ENCODE measurements at places on chromosomes 3 and 15.

DNA sequence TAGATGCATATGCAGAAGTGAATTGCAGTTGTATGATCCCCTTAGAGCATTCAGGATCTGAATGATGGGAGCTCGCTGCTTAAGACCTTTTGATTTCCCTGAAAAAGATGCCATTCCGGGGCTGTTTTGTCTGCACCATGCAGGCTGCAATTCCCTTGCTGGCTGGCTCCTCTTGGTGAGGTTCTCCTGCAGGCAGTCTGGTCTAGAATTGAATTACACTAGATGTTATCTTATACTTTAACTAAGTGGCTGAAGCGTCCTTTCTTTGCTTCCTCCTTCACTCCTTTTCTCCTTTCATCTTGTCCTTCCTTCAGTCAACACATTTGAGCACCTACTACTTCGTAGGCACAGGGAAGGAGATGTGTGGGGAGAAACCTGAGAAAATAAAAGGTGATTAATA is 18.6 kb upstream of the MYZAP start:
- DNase-seq, result no peak

- DNase-seq, result no peak
Observed at GRCh38 chr3:66748175-66748876, 247.5 kb upstream of the LRIG1 start.

DNA sequence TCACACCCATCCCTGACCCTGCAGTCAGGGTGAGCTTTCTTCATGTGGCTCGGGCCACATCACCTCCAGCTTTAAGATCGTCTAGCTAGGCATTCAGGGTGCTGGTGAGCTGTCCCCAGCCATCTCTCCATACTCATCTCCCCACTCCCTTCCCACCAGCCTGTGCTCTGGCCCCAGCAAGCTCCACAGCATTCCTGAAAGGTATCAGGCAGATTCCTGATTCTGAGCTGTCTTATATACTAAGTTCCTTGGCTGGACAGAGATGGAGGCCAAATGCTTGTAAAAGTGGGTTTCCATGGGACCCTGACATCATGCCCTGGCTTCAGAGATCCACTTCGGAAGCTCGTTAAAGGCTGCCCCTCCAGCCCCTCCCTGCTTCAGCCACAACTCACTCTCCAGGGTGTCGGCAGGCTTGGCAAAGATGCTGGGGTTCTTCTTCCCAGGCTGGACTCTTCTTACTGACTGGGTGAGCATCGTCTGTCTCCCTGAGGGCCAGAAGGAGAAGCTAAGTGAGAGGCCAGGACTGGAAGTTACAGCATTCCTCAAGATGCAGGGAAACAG is 3.9 kb downstream of the CILP start:
- no peak for DNase-seq

DNA sequence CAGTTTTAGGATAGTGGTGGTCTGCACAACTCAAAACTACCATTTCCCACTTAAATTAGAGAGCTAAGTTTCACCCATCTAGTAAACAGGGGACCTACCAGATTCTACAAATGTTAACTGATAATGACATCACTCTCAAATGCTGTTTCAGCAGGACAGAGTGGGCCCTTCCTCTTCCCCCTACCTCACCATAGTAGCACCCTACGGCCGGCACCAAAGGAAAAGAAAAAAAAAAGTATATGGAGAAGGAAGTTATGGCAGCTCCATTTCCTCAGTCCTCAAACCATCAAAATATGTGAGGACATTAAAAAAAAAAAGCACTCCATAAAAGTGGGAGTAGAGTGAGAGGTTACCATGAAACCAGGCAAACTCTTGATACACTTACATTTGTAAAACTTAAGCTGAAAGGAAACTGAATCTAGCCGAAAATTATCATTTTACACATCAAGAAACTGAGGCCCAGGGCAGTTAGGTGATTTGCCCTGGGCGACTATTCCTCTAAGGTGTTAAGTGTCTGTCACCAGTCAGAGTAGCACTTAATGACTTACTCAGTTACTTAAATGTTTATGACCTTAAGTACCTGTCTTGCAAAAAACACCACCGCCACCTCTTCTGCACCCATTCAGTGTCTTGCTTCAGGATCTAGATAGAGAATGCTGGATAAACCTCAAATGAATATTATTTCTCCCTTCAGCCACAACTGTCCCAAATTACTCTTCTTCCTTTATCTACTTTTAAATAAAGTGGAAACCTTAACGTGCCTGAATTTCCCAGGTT is 2.7 kb downstream of the MSL2 start:
- no peak for DNase-seq

GRCh38 chr3:112114576-112115160 is 18.4 kb downstream of the GCSAM start:
- DNase-seq, result no peak

- DNase-seq, result no peak
Observed at GRCh38 chr3:42066516-42067181, 24.5 kb upstream of the TRAK1 start.

DNA sequence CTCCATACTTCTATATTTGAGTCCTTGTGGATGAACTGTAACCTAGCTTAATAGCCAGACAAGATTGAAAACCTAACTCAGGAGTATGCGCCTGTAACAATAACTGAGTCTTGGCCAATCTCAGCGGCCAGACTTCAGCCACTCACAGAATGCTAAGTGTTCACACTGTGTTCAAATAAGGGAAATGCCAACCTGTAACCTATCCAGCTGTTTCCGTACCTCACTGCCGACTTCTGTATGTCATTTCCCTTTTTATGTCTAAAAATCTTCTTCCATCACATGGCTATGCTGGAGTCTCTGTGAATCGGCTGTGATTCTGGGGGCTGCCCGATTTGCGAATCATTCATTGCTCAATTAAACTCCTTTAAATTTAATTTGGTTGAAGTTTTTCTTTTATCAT is 169.2 kb downstream of the NFKBIZ start:
- DNase-seq, result no peak

DNA sequence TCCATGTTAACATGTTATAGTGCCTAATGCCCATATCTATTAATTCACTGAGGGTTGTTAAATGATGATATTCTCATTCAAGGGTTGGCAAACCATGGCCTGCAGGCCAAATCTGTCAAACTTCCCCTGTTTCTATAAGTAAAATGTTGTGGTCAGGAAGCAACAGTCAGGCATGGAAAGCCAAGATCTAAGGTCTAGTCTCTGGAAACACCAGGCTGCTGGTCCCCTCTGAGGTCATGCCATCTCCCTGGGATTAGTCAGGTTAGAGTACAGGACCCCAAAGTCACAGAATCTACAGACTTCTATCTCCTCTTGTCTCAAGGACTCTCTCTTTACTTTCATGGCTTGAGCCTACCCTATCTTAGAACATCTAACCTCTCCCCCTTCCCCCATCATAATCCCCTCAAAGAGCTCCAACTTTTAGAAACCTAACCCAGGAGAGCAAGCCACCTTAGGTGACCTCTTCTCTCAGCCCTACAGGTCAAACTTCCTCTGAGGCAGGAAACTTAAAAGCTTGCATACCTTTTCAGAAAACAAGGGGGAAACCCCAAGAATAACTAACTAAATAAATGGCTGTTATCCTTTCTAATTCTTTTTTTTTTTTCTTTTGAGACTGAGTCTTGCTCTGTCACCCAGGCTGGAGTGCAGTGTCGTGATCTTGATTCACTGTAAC is 15.3 kb upstream of the HERC1 start:
- DNase-seq, result no peak

- DNase-seq, result no peak
Observed at GRCh38 chr3:54305409-54306099, 183.2 kb downstream of the CACNA2D3 start.

- DNase-seq, result no peak
Observed at GRCh38 chr15:55267401-55268175, 22.0 kb downstream of the RAB27A start.

DNA sequence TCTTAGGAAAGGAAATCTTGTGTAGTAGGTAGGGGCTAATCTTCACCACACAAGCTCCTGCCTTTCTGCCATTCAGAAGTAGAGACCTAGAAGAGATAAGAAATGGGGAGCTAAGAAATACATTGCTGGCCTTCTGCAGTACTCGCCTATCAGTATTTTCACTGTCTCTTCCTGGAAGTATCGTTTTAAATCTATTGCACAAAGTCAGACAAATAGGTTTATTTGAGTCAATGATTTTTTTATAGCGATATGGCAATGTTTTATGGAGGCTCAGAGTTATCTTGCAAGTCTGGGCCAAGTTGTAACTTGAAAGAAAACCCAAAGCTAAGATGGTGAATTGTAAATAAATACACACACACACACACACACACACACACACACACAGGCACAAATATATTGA is 103.8 kb downstream of the PTPRG start:
- no peak for DNase-seq

DNA sequence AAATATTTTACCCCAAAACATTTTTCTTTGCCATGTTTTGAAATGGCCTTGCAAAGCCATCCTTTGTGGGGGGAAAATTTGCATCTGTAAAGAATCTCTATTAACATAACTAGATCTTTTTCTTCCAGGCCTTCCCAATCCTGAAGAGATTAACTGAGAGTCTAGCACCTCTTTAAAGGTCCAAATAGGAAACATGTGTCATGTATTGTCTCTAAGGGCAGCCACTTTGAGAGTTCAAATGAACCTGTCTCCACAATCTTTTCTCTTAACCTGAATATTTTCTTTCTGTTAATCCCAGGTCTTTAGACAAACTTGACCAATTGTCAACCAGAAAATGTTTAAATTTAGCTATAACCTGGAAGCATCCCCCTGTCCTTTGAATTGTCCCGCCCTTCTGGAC is 236.6 kb upstream of the PROK2 start:
- DNase-seq, result no peak

GRCh38 chr3:112351823-112352222 is 18.9 kb downstream of the CD200 start:
- no peak for DNase-seq

GRCh38 chr15:49830391-49830790 is 209.5 kb downstream of the DTWD1 start:
- no peak for DNase-seq

- DNase-seq, result no peak
Observed at GRCh38 chr3:143366672-143367071, 247.1 kb downstream of the CHST2 start.

DNA sequence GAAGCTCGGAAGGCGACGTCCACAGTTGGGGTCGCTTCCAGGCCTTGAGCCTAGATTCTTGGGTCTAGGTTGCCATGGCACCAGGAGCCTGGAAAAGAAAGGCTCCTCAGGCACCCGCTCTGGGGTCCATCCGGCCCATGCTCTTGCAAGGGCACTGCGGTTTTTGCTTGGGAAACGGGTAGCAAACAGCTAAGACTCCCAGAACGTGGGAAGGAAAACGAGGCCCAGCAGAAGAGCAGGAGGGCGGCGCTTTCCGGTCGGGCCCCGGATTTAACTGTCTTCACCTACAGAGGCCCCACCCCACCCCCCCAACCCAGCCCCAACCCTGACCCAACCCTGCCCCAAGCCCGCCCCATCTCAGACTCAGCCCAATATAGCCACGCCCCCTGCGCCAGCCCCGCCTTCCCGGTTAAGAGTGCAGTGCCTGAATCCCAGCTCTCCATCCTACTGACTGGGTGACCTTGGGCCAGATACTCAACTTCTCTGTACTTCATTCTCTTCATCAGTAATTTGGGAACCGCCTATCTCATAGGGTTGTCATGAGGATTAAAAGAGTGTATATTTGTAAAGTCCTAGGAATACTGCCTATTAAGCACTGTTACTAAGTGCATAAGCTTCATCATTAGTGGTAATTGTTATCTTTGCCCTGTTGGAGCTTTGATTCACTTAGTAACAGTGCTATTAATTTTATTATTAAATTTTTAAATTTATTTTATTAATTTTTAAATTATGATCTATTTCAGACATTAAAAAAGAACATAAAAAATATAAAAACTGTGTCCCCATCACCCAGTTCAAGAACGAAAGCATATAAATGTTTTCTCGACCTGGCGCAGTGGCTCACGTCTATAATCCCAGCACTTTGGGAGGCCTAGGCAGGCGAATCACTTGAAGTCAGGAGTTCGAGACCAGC is 28.4 kb upstream of the SMAD6 start:
- no peak for DNase-seq

GRCh38 chr15:33234020-33234461 is 39.5 kb upstream of the FMN1 start:
- no peak for DNase-seq

GRCh38 chr3:57544181-57545125 is at the start of gene DNAH12:
DNAH12 (minus strand) TSS chr3:57544344; CDS start chr3:57542870, 1,474 bp downstream.
- no peak for DNase-seq

DNA sequence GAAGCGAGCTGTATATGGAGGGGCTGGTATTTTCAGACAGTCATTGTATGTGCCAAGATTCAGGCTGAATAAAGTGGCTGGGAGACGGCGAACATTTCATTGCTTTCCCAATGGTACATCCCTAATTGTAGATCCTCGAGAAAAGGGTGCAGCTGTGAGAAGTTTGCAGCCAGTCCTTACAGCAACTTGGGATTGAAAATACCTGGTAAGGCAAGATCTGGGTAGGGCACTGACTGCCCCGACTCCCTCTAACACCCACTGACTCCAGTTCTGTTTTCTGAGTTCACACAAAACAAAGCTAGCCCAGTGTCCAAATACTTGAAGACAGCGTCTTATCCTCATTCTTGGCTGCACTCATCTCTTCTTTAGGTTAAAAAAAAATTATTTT is 63.7 kb downstream of the EDEM1 start:
- DNase-seq, result no peak

- DNase-seq, result no peak
Observed at GRCh38 chr3:177585271-177585670, 388.0 kb upstream of the TBL1XR1 start.

- DNase-seq, result no peak
Observed at GRCh38 chr15:31297575-31298456, 28.8 kb upstream of the KLF13 start.

- no peak for DNase-seq
Observed at GRCh38 chr3:128455786-128456748, 10.6 kb downstream of the DNAJB8 start.

GRCh38 chr3:112407214-112407887 is 74.4 kb downstream of the CD200 start:
- DNase-seq, result no peak

DNA sequence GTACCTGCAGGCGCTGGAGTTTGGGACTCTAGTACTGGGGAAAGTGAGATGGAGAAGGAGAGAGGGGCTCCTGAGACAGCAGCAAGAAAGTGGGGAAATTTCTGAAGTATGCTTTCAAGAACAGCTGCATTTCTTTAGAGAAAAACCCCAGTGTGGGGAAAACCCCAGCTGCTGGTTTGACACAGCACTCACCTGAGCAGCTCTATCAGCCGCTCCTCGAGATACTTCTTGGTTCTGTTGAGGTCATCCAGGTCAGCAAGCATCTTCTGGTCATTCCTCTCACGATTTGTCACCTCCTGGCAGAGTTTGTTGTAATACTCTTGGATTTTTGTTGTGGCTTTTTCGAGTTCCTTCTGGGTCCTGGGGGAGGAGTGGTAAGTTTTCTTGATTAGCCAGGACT is 18.8 kb downstream of the CXCR6 start:
- no peak for DNase-seq

GRCh38 chr3:182108371-182108770 is 396.6 kb downstream of the SOX2 start:
- no peak for DNase-seq

GRCh38 chr3:167521006-167521355 is 47.1 kb upstream of the SERPINI2 start:
- DNase-seq, result no peak

GRCh38 chr3:16146015-16146730 is 28.3 kb upstream of the GALNT15 start:
- DNase-seq, result no peak
